ENCODE measurements at places on chromosomes 6 and 20.

- no peak for DNase-seq
These were observed 135.8 kb downstream of the SLC35F1 start for GRCh38 chr6:118042855-118043254.

GRCh38 chr6:11296449-11297375 is 64.2 kb upstream of the NEDD9 start:
- DNase-seq: no peak

- no peak for DNase-seq
These were observed 261.9 kb downstream of the CDH4 start for GRCh38 chr20:61514018-61514365.

DNA sequence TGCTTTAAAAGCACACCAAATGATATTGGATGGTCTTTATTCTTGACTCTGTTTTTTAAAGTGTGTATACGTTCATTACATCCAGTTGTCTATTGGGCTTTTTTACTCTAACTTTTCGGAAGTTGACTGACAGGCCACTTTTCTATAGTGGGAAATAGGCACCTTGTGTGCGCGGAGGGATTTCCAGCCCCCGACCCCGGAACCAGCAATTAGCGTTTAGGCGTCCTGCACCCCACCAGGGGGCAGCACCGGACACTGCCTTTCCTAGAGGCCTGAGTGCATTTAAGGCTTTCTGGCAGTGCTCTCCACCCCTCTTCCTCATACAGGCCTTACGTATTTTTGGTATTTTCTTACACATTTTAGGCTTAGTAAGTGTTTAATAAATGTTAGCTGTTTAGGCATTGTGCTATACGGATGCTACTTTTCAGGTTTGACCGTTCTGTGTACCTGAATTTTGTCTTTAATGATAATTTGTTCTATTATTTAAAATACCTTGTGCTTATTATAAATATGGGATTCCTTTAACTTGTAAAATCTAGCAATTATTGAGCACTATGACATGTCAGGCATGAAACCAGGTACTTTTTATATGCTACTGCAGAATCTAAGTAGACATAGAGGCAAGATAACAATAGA is 231.8 kb downstream of the BCKDHB start:
- peak; percentile 24 for DNase-seq

Data from stimulated activated CD8-positive, alpha-beta memory T cell treated with anti-CD3 and anti-CD28 coated beads, Interleukin-4, amount 100 ng/mL, for 4 hours (primary cell).